ENCODE measurements at places on chromosomes 5 and 9.

GRCh38 chr9:104506565-104506964 is 2.5 kb downstream of the OR13F1 start:
- DNase-seq, result no peak

DNA sequence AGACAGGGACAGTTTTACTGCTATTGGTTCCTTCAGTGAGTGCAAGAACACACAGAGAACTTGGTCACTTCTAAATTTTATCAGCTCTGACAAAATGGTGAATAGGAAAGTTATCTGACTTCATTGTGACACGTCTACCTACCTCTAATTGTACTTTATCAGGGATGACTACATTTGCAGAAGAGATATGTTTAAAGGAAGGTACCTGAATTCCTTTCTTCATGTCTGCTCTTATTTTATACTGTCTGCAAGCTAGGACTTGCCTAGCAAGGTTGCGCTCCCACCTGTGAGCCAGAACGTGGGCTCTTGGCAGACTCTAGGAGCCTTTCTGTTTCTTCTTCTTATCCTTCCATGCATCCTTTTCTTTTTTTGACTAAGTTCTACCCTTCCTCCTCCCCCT is 1.6 kb downstream of the SLC27A6 start:
- DNase-seq, result no peak

- no peak for DNase-seq
These were observed 2.8 kb upstream of the TIFAB start for GRCh38 chr5:135454946-135455345.

GRCh38 chr5:152072091-152072490 is 147.4 kb upstream of the GLRA1 start:
- DNase-seq, result no peak

- DNase-seq, result no peak
These were observed 535.0 kb upstream of the CDH18 start for GRCh38 chr5:20522905-20523482.

- no peak for DNase-seq
These were observed 134.1 kb downstream of the NUDT12 start for GRCh38 chr5:103428411-103428871.

GRCh38 chr5:34789021-34789531 is 49.9 kb upstream of the TTC23L start:
- no peak for DNase-seq

- no peak for DNase-seq
These were observed 2.7 kb upstream of the IRX4 start for GRCh38 chr5:1885404-1885755.

GRCh38 chr9:36798350-36799065 is 225.8 kb downstream of the MELK start:
- no peak for DNase-seq

All from LNCaP clone FGC (cell line).